ENCODE measurements at places on chromosomes 13 and 19.

DNA sequence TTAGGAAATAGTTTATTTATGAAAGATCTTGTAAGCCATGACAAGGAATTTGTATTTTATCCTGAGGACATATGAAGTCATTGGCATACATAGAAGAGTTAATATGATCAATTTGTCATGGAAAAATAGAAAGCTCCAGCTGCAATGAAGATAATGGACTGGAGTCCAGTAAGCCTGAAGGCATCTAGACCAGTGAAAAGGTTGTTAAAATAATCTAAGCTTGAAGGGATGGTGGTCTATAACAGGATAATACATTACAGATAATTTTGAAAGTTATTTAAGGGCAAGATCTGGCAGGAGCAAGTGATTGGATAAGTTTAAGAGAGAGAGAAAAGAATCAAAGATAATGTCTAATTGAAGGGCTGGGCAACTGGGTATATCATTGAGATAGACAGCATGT lies 224.2 kb downstream of the GPC6 start:
- DNase-seq = no peak

- no peak for DNase-seq
These were observed 13.8 kb downstream of the NAXD start for GRCh38 chr13:110628952-110629701.

GRCh38 chr13:55069746-55070145 lies 2041.1 kb downstream of the OLFM4 start:
- no peak for DNase-seq

GRCh38 chr13:109568339-109568818 lies 218.0 kb downstream of the IRS2 start:
- DNase-seq = no peak

GRCh38 chr19:34573226-34573864 lies 91.8 kb downstream of the WTIP start:
- DNase-seq = no peak

DNA sequence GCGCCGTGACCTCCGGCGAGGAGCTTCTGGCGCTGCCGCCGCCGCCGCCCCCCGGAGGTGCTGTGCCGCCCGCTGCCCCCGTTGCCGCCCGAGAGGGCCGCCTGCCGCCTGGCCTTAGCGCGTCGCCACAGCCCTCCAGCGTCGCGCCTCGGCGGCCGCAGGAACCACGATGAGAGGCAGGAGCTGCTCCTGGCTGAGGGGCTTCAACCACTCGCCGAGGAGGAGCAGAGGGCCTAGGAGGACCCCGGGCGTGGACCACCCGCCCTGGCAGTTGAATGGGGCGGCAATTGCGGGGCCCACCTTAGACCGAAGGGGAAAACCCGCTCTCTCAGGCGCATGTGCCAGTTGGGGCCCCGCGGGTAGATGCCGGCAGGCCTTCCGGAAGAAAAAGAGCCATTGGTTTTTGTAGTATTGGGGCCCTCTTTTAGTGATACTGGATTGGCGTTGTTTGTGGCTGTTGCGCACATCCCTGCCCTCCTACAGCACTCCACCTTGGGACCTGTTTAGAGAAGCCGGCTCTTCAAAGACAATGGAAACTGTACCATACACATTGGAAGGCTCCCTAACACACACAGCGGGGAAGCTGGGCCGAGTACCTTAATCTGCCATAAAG lies 4.8 kb downstream of the PDX1 start:
- no peak for DNase-seq

- no peak for DNase-seq
These were observed 242.4 kb upstream of the TMTC4 start for GRCh38 chr13:100917011-100917410.

- DNase-seq = no peak
These were observed 258.2 kb downstream of the TDRD3 start for GRCh38 chr13:60655256-60655655.

DNA sequence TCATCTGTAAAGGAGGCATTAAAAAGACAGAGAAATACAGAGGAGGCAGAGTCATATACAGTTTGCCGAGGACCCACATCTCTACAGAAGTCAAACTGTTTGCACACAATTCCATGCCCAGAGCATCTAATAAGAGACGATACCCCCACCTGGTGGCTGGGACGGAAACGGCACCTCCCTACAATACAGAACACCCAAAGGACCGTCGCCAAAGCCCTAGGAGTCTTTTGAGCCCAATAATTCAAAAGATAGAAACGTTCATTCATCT lies 703 bp upstream of the PLEKHG2 start:
- DNase-seq = peak; percentile 82

- no peak for DNase-seq
These were observed 47.9 kb downstream of the ZNF99 start for GRCh38 chr19:22735911-22736645.

DNA sequence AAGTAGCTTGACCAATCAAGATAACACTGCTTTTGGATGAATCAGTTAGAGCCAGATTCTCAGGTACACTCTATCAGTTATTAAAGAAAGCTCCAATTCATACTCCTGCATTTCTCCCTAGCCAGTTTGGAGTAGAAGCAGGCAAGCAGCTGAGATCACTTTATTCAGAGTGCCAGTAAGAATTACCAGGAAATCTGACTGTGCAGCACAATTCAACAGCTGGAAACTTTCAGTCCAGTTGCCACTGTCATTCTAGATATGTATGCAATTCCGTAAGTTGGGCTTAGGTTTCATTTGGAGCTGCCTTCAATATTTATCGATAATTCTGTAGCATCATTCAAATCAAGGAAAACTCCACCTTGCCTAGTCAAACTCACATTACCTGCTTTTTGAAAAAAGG lies 2625.6 kb upstream of the PCDH20 start:
- no peak for DNase-seq

DNA sequence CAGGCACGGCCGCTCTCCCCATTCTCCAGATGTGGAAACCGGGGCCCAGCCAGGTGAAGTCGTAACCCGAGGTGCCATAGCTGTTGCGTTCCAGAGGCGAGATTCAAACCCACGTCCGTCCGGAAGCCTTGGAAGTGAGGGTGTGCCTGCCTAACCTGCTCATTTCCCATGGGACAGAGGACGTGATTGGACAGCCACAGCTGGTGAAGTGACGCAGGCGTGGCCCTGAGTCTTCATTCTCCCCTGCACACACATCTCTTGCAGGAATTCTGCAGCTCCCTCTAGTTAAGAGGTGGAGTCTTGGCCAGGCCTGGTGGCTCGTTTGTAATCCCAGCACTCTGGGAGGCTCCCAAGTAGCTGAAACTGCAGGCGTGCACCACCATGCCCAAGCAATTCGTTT lies 16.8 kb downstream of the MEIS3 start:
- DNase-seq = no peak

DNA sequence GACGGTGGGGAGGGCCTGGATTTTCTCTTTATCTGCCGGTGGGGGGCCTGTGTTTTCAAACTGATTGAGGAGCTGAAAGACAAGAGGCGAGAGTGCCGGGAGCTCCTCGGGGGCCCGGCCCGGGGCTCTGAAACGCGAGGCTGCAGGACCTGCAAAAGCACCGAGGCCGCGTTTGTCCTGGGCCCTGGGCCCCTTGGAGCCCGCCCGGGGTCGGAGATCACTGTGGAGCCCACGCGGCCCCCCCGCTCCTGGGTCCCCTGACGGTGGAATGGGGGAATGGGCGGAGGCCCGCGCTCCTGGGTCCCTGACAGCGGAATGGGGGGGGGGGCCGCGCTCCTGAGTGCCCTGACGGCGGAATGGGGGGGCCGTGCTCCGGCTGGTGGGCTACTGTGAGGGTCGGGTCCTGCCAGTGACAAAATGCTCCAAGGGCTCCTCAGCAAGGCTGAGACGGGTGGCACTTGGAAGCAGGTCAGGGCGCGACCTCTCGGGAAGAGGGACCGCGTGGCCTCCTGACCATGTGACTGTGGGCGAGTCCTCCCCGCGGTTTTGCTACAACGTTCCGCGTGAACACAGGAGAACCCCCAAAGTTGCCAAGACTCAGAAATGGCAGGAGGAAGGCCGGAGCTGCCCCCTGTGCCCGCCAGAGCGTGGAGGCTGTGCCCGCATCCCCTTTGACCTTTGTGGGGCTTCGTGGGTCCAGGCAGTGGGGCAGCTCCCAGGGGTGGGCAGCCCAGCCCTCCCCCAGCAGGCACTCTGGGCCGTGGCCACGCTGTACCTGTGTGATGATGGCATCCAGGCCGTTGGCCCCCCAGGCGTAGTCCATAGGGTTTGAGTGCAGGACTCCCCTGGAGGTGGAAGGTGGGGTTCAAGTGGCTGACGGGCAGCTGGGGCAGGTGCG lies 9.5 kb downstream of the FGF22 start:
- DNase-seq = no peak

DNA sequence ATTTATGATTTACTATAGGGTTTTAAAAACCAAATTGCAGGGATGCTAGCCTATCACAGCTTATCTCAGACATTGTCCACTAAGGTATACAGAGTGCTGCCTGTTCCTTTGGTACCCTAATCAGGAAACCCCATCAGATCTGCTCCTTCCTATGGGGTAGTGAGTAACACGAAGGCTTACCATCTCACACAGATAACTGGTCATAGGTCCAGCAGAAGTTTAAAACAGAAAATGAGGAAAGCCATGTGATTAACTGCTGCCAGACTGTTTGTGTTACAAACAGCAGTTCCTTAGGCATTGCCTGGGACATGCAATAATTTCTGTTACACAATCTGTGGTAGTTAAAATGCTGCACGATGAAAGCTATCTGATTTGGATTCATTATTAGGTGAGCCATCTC lies 53.5 kb upstream of the ALOX5AP start:
- DNase-seq = no peak

DNA sequence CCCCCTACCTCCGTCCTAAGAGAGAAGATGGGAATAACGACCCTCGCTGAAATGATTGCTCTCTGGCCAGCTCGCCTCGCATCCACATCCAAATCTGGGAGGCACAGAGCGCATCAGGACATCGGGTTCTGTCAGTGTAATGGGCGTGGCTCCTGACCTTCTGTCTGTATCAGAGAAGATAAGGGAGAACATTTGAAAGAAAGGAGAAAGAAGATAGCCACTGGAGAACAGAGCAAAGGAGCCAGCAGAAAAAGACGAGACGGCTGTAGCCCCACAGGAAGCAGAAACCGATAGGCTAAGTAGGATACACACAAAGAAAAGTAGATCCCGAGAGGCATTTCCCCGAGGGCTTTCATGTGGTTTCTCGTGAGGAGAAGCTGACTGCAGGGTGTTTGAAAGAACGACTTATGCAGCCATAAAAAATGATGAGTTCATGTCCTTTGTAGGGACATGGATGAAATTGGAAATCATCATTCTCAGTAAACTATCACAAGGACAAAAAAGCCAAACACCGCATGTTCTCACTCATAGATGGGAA lies 14.0 kb upstream of the GJB2 start:
- no peak for DNase-seq

DNA sequence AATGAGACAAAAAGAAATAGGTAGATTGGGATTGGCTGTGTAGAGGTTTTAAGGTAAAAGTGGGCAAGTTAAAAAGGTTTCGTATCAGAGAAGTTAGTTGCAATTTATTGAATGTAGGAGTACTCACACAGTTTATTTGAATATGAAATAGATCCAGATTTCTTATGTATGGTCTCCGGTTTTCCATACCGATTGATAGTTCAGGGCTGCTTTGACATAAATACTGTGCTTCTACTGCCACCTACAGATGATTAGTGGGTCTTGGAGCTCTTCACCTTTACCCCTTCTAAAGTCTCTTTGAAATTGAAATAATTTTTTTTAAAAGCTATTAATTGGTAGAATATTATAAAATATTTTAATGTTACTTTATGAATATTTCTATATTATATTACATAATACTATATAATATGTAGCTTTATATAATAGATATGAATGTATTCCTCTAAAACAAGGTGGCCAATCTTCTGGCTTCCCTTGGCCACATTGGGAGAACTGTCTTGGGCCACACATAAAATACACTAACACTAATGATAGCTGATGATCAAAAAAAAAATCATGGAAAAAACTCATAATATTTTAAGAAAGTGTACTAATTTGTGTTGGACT lies 7.7 kb upstream of the GPR18 start:
- DNase-seq = no peak

DNA sequence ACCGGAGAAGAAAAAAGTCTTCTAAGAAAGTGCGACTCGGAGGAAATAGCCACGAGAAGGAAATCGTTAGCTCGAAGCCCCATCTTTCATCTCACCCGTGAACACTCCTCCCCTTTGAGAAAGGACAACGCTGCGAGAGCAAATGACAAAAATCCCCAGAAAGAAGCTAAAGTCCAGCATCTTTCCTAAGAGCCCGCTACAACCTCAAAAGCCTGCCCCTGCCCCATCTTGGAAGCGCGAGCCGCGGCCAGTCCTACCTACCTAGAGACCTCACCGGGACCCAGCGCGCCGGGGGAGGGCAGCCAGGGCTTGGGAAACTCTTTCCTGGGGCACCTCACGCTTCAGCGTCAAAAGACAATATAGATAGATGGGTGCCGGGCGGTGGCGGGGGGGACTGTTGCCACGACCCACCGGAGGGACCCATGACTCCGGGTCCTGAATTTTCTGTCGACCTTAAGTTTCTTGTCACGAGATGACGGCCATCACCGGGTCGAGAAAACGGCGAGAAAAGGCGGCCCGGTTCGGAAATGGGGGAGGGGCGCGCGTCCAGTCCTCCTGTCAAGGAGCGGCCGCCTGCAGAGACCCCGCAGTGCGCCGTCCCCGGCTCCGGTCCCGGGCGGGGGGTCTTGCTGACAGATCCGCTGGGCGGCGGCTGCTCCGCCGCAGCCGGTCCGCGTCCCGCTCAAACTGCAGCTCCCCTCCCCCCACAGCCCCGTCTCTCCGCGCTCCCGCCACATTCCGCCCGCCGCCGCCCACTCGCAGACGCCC lies 65.9 kb downstream of the KCNRG start:
- peak; percentile 33 for DNase-seq

Measured in activated T-helper 9 cell treated with anti-CD3 and anti-CD28 coated beads, Interleukin-2, amount 50 U/mL, for 16 hours (primary cell).